Activated T-cell treated with anti-CD3 and anti-CD28 coated beads for 1 hour (primary cell): ENCODE measurements at places on chromosomes 1 and 21.

- no peak for DNase-seq
These were observed 67.1 kb downstream of the GFI1 start for GRCh38 chr1:92419642-92420041.

- no peak for DNase-seq
These were observed 22.6 kb downstream of the GPR157 start for GRCh38 chr1:9106286-9106685.

GRCh38 chr1:197771386-197771785 is 3.9 kb downstream of the DENND1B start:
- no peak for DNase-seq

- DNase-seq = no peak
These were observed 42.2 kb upstream of the TRABD2B start for GRCh38 chr1:48039088-48040054.

DNA sequence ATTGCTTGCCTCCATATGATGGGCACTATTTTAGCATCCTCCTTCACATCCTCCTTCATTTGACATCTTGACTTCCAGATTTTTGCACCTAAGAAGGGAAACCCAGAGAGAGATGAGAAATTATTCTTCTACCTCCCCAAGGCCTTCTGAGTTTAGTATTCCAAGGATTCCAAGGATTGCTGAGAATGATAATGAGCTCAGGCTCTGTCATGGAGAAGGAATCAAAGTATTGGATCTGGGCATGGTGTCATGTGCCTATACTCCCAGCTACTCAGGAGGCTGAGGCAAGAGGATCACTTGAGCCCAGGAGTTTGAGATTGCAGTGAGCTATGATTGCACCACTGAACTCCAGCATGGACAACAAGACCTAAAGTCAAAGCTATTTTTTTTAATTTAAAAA is 26.6 kb upstream of the ZNF281 start:
- DNase-seq = no peak
